A549 (cell line): ENCODE measurements at places on chromosomes 6 and 20. TPM values are rescaled to one million over a fixed set of nuclear protein-coding genes. Genes with fewer than 3 reads are reported as not detected.

- DNase-seq = no peak
Observed at GRCh38 chr20:37291724-37292126, 2.3 kb downstream of the MANBAL start.

GRCh38 chr6:23940466-23940865, 185.5 kb upstream of the NRSN1 start:
- no peak for DNase-seq

DNA sequence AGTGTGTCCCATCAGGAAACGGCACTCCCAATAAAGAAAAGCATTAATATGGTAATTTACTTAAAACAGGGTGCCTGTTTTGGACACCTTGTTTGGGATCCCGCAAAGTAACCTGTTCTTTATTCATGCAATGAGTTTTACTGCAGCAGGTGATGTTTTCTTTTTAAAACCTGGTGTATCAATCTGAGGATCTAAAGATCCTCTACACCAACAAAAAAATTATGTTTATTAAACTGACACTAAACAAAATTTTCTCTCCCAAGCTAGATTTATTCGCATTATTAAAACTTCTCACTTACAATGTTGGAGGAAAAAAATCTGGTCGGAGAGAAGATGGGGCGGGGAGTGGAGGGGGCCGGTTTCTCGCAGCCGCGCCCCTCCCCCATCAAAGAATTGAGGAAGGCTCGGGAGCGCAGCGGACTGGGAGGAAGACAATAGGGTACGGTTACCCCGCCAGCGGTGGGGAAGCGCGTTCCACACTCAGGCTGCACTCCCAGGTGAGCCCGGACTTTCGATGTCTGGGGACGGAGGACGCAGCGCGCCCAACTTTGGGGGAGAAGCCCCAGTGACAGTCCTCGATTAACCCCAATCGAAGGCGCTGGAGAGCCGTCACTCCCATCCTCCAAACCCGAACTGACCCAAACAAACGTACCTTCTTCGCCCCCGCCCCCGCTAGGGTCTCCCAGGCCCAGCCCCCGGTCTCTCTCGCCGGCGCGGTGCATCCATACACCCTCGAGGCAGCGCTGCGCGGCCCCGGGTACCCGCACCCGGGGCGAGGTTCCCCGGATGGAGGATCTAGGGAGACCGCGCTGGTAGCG, 1.3 kb downstream of the CD24 start:
- DNase-seq = peak; percentile 33

DNA sequence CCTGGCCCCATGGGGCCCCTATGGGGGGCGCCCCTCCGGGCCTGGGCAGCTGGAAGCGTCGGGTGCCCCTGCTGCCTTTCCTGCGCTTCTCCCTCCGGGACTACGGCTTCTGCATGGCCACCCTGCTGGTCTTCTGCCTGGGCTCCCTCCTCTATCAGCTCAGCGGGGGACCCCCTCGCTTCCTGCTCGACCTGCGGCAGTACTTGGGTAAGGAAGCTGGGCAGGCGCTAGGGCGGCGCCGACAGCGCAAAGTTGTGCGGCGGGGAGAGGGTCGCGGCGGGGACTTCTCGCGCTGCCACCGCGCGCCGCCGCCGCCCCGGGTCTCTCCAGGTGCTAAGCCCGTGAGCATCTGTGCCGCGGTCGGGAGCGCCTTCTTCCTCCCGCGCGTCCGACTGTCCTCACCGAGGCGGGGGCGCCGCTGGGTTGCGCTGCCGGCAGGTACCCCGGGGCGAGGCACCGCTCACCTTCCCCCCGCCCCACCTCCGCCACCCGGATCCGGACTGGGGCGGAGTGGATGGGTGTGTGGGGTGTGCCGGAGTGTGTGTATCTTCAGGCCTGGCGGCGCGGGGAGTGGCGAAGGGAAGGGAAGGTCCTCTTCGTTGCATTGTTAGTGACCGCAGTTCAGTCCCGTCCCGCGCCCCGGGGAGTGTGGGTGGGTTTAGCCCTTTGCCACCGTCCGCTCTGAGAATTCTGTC, 788 bp downstream of the UST start:
- peak; percentile 13 for DNase-seq

DNA sequence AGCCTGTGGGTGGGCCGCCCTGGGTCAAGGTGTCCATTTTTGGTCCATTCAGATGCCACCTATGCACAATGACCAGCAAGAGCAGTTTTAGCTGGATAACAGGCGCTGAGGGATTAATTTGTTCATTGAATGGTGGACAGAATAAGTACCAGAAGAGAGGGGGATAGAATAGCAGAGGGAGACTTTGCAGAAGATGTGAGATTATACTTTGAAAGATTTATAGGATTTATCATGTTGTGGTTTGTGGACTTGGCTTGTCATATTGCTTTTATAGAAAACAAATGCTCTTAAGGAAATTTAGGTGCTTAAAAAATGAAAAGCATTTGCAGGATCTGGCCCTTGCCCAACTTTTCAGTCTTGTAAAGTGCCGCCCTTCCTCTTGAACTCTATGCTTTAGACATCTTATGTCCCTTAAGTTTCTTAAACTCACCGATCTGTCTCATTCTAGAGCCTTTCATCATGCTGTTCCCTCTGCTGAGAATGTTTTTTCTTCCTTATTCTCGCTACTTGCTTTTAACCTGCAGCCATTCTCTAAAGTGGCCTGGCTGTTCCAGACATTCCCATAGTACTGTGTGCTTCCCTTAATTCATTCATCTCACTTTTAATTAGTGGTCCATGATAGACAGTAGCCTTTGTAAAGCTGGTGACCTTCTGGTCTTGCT, 42.5 kb downstream of the CD109 start:
- no peak for DNase-seq

GRCh38 chr6:90637320-90637719, 50.4 kb upstream of the MAP3K7 start:
- DNase-seq = no peak

- DNase-seq = no peak
Observed at GRCh38 chr20:4666001-4666479, 55.7 kb upstream of the PRND start.

- no peak for DNase-seq
Observed at GRCh38 chr6:73608761-73609160, 45.0 kb downstream of the SLC17A5 start.

DNA sequence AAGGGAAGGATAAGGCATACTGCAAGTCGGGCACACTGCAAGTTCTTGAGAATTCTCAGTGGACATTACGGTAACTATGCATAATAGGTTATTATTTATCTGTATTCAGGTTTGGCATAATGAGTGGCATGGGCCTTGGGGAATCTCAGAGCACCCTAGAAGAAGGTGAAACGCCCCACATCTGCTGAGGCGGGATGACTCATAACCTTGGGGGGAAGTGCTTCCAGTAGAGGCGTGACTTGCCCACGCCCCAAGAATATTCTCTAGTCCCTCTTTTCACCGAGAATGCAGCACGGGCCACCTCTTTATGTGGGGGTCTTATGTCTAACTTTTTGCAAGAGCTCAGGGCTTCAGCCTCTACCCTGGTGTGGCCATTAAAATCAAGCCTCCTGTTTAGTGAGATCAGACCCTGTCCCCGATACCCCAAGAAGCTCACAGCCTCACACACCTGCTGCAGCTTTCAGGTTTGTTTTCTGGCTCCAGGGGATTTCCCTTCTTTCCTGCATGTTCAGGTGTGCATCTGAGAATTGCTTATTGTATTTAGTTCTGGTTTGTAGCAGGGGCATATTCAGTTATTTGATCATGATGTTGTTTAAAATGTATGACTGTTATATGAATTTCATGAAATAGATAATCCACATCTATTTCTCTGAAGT, 19.1 kb downstream of the ZFP64 start:
- no peak for DNase-seq

GRCh38 chr20:33826270-33826897, 15.2 kb downstream of the CHMP4B start:
- DNase-seq = no peak

- DNase-seq = no peak
Observed at GRCh38 chr6:128209771-128210170, 308.9 kb upstream of the THEMIS start.

DNA sequence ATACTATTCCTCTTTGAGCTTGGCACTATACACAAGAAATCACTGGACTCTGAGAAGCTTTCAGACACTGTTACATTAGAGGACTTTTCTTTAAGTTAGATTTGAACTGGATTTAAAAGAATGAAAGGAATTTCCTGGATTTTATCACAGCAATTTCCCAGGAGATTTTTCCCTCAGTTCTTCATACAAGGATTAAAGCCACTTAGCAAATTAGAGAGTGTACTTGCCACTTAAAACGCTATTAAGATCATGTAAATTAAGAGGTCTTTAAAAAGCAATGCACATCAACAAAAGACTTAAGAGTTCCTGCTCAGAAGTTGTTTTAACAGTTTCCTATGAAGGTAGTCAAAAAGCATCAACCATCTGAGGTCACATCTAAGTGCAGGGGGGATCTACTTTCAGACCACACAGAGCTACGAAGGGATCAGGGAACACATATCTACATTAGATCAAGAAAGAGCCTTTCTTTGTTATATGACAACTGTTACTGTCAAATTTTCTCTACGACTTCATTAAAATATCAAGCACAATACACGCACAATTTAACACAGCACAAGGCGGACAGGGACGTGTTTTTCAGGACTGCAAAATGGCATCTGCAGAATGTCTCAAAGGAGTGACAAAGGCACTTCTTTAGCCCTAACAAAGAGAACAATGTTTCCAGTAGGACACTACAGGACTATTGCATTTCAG, 65.8 kb downstream of the EPB41L2 start:
- DNase-seq = no peak

GRCh38 chr6:169339731-169340309, 86.2 kb upstream of the THBS2 start:
- DNase-seq = no peak

DNA sequence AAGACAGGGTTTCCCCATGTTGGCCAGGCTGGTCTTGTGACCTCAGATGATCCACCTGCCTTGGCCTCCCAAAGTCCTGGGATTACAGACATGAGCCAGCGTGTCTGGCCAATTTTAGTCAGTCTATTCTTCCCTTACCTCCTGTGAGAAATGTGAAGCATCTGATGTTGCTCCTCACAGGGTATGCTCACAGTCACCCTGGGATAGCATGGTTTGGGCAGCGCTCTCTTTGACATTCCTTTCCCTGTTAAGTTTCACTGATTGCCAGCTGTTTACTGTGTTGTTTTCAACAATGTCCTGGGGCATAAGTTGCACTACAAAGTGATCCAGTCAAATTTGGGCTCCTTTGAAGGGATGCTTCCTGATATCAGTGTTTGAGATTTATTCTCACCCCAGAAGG, 13.1 kb downstream of the CDC5L start:
- DNase-seq = no peak

DNA sequence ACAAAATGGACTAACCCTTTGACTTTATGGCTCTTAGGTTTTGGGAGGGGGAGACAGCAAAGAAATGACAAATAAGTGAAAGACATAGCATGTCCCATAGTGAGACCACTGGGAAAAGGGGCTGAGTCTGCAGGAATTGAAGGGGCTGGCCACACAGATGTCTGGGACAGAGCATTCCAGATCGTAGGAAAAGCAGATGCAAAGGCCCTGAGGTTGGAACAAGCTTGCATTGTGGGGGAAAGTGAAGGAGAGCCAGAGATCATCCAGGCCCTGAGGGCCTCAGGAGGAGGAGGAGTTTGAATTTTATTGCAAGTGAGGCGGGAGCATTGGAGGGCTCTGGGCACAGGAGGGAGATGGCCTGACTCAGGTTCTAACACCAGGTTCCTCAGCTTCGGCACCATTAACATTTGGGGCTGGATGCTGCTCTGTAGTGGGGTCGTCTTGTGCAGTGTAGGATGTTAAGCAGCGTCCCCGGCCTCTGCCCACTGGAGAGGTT, 97.5 kb downstream of the CEBPB start:
- DNase-seq = no peak

- no peak for DNase-seq
Observed at GRCh38 chr6:43678341-43678740, 9.2 kb downstream of the MRPS18A start.

DNA sequence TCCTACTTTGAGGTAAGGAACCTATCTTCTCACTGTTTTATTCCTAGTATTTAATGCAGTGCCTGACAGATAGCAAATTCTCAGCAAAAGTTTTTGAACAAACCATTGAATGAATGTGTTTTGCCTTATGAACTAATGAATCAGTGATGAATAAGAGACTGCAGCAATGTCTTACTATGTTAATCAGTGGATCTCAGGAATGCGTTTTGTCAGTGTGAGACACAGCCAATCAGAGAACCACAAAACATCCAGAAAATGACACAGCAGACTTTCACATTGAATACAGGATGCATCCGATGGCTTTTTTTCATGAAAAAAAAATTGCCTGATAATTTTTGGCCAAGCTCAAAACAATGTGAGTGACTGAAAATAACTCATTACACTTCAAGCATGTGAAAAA, 270.5 kb downstream of the BMP2 start:
- no peak for DNase-seq

GRCh38 chr20:57892471-57892870, 182.7 kb upstream of the PMEPA1 start:
- no peak for DNase-seq

DNA sequence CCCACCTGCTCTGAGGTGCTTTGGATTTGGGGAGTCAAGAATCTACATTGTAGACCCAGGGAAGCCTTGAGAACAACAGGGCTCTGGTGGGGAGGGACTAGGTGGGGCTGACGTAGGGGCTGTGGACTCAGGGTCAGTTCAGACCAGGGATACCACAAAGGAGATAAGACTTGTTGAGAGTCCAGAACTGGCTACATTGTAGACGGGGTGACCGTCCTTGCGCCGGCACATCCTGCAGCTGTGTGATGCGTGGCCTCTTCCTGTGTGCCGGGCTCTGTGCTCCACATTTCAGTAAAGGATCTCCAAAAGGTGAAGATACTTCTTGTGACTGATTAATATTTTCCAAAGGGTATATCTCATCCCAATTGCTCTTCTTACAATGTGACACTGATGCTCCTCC, 9.8 kb upstream of the TLDC2 start:
- no peak for DNase-seq

GRCh38 chr20:36819659-36820058, 46.1 kb upstream of the DSN1 start:
- DNase-seq = no peak

Gene WFDC10B
- polyA plus RNA-seq = not detected in 3 replicates

Gene SLC22A7
- not detected in 3 replicates for polyA plus RNA-seq

Gene SLC52A3
- polyA plus RNA-seq = 0.50 to 0.69 TPM (median 0.56 TPM) in 3 replicates

Gene CST1
- 0.28 to 0.63 TPM (median 0.44 TPM) in 3 replicates for polyA plus RNA-seq

Gene CDH4
- 9.7 to 10.6 TPM (median 10.3 TPM) in 3 replicates for polyA plus RNA-seq

Gene PSORS1C2
- 0.08 TPM in 1 of 3 replicates, not detected in the others for polyA plus RNA-seq

Gene TCP11
- not detected in 3 replicates for polyA plus RNA-seq

Gene SLC17A1
- polyA plus RNA-seq = 0.51 to 0.79 TPM (median 0.57 TPM) in 3 replicates

Gene MYH7B
- polyA plus RNA-seq = 0.09 to 0.23 TPM (median 0.12 TPM) in 3 replicates

Gene COQ3
- polyA plus RNA-seq = 13.1 to 14.0 TPM (median 13.3 TPM) in 3 replicates
